ENCODE measurements at places on chromosomes 1 and 21.

GRCh38 chr1:98854137-98854536 lies 150.5 kb downstream of the PLPPR5 start:
- DNase-seq = no peak

DNA sequence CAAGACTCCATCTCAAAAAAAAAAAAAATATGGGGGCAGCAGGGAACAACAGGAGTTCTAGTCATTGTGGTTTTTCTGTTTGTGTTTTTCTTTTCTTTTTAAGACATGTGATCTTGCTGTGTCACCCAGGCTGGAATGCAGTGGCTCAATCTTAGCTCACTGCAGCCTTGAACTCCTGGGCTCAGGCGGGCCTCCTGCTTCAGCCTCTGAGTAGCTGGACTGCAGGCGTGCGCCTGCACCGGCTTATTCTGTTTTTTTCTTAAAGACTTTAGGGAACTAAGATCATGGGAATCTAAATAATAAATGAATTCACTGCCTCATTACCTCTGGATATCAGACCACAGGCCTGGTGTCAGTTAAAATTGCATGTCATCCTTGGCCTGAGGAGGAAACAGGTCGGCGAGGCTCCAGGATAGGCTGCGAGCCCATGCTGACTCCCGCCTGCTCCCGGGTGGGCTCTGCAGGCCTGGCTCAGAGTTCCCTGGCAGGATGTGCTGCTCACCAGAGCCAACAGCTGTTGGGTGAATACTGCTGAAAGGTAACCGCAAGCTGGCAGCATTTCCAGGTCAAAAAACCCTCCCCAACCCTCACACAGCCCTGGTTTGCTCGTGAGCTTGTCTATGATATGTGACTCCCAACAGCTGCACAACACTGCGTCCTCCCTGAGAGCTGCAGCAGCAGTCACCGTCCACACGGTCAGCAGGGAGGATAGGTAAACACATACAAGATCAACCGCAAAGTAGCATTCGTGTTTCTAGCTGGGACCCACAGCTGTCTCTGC lies 58.1 kb downstream of the SCCPDH start:
- DNase-seq = no peak

GRCh38 chr1:10177876-10178275 lies 32.5 kb upstream of the KIF1B start:
- no peak for DNase-seq

DNA sequence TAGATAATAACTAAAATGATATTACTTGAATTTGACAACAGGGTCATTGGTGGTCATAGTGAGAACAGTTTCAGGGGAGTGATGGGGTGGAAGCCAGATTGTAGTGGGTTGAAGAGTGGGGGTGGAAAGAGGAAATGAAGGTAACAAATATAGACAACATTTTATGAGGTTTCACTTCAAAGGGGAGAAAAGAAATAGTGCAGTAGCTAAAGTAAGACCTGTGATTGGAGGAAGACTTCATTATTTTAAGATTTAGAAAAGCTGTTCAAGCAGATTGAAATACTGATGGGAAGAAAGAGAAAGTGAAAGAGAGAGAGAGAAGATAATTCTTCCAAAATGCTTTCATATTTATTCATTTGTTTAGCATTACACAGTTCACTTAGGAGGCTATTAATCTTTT lies 52.0 kb upstream of the KCNA3 start:
- no peak for DNase-seq

DNA sequence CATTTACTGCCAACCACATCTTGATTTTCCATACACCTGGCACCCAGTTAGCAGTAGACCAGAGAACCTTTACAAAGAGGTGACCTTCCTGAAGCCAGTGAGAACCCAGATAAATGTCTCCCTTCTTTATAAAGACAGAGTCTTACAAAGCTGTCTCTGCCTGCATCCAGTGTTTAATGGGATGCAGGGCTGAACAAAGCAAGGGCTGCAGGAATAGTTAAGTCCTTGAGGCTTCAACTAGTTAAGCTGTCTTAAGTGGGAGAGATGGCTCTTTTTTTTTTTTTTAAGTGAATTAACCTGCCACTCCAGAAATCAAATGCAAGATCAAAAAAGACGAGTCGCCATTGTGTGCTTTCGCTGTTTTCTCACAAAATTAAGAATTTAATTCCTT lies 1.5 kb downstream of the AHCYL1 start:
- no peak for DNase-seq

DNA sequence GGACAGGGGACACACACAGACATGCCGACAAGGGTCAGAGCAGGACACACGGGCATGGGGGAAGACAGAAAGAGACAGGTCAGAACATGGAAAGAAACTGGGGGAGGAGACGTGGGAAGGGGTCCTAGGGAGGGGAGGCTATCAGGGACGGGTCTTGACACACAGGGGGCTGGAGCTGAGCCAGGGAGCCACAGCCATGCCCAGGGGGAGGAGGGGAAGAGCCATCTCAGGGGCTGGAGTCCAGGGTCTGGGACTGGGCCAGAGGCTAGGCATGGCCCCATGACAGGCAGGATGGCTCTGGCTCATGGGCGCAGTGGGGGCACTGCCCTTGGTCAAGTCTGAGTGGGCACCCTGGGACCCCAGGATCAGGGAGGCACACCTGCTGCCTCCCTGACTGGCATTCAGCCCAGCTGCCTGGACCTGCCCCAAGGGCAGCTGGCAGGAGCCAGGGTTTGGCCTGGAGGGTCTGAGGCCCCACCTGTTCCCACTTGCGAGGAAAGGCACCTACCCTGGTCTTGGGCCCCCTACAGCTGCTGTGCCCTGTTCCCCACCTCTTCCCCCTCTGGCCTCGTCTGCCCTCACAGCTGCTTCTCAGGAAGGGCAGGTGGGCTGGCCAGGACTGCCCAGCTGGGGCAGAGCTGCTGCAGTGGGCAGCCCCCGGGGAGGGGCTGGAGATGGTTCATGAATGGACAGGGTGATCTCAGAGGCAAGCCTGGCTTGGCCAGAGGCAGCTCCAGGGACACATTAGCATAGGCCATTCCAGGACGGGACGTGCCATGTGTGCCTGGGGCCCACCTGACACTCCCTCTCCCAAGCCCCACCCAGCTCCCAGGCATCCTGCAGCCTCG lies 42.9 kb downstream of the HSPG2 start:
- DNase-seq = no peak

GRCh38 chr21:27557356-27557755 lies 590.5 kb upstream of the ADAMTS5 start:
- DNase-seq = no peak

DNA sequence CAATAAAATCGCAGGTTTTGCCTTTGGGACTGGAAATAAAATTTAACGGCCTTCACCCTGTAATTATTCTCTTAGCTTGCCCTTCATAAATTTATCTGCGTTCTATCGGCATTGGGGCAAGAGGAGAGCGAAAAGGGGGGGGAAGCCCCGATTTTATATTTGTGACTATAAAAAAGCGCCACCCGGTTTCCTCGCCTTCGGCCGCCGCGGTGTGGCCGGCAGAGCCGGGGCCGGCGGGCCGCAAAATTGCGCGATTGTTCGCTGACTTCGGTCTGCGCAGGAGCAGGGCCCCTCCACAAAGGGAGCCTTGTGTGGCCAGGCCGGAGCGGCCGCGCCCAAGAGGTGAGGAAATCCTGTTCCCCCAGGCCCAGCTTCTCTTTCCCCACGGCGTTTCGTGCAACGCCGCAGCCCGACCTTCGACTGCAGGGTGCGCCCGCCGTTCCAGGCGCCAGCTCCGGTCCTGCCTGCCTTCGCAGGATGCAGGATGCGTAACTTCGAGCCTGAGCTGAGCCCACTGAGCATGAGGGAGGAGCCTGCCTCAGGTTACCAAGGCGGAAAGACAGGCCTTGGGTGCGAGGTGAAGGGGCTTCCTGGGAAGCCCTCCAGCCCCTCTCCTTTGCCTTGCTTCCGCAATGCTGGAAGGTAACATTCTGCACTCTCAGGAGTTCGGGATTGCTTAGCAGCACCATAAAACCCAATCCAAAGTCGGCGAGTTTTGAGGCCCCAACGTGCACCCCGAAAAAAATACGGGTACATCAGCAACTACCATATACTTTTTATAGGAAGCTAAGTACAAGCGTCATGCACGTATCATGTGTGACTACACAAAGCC lies 4.9 kb upstream of the TBX15 start:
- DNase-seq = no peak

GRCh38 chr1:22755641-22756040 lies 45.0 kb downstream of the EPHB2 start:
- DNase-seq = no peak

DNA sequence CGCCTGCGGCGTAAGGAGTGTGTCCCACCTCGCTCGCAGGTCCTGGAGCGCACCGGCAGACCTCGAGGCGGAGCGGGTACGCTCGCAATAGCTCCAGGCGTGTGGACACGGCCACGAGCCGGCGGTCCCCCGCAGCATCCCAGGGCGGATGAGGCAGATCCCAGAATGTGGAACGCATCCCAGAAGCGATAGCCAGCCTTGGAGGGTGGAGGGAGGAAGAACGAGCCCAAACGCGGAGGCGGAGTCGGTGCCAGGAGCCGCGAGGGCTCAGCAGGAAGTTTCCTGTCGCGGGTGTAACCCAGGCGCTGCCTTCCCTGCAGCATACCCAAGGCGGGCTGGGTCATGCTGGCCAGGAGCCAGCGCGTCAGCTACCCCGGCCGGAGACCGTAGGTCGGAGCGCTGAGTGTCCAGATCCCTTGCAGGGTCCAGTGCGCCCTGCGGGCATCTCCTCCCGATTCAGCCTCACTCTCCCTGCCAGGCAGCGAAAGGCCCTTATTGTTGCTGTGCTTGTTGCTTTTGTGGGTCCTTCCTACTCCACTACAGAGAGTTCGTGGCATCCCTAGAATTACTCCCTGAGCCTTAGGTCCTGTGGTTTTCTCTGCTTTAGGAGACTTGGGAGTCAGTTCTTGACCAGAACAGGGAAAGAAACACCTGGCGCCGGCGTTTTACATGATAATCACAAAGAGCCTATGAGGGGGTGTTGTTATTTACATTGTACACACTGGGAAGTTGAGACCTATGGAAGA lies 27.7 kb downstream of the STYXL2 start:
- DNase-seq = no peak

- no peak for DNase-seq
Observed at GRCh38 chr21:41410361-41410760, 15.7 kb upstream of the MX1 start.

- peak; percentile 43 for DNase-seq
Observed at GRCh38 chr1:161020509-161021164, at the start of gene F11R. Gene F11R, minus strand, starts transcription at chr1:161021152. Its CDS starts 79 bp downstream, at chr1:161021073.

- no peak for DNase-seq
Observed at GRCh38 chr1:196611873-196612272, 3.6 kb upstream of the KCNT2 start.

DNA sequence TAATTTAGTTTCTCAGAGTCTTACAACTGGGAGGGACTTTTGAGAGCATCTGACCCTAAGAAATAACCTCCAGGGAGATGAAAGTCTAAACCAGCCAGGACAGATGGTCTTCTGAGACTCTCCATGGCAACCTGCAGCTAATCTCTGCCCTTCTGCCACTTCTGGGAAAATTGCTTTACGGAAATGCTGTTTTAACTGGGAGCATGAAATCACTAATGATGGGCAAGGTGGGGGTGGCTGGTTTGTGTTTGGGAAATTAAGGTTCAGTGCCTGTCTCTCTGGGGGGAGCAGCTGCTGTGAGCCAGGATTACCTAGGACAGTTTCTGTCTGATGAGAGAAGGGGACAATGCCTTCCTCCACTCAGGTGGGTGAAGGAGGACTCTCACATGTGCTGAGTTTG lies 33.2 kb downstream of the ROR1 start:
- no peak for DNase-seq

DNA sequence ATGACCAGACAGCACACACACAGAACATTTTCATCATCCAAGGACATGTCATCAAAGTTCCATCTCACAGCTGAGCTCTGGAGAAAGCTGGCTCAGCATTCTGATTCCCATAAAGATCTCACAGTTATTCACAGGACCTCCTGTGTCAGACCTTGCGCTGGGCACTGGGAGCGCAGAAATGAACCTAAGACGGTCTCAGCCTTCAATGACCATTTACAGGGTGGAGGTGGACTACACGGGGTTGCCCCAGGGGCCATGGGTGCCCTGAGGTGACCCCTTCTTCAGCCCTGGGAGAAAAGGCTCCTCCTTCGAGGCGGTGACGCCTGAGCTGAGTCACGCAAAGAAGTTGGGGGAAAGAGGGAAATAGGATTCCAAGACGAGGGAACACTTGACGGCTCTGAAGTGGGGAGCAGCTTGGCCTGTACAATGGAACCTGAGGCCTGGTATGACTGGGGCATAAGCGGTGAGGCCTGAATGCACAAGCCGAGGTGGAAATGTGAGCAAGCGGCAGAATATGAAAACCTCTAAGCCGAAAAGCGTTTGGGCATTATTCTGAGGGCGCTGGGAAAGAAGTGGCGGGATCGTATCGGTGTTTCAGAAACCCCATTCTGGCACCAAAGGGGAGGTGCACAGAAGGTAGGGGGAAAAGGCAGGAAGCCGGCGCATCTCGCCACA lies 797 bp downstream of the CC2D1B start:
- DNase-seq = no peak

- no peak for DNase-seq
Observed at GRCh38 chr21:45859041-45859761, 122.4 kb upstream of the COL6A1 start.

DNA sequence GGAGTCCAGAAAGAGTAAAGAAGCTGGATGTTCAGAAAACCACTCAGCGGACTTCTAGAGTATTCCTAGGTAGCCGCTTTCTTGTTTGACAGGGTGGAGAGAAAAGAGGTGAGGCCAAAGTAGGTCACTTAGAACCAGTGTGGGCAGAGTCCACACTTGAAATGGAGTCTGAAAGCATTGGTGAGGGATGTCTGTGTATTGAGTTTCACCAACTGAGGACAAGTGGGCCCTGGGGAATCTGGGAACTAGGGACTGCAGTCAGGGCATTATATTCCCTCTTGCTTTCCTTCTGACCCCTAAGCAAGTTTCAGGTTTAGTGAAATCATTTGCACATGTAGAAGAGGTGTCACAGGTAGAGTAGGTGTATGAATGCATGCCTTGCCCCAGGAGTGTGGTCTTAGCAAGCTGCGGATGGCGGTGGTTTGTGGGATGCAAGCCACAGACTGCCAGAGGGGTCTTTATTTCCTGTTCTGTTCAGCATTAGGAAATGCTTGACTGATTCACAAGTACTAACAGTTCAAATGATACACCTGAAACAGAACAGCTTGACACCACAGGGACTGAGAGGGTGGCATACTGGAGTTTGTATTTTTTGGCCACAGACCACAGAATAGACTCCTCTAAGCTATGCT lies 1.1 kb upstream of the GNG12 start:
- no peak for DNase-seq

GRCh38 chr1:61151565-61151964 lies 69.2 kb downstream of the NFIA start:
- no peak for DNase-seq

Data from activated naive CD4-positive, alpha-beta T cell (primary cell).